Esophagus squamous epithelium (tissue), 5 donors: ENCODE measurements at places on chromosomes 13 and 19.

DNA sequence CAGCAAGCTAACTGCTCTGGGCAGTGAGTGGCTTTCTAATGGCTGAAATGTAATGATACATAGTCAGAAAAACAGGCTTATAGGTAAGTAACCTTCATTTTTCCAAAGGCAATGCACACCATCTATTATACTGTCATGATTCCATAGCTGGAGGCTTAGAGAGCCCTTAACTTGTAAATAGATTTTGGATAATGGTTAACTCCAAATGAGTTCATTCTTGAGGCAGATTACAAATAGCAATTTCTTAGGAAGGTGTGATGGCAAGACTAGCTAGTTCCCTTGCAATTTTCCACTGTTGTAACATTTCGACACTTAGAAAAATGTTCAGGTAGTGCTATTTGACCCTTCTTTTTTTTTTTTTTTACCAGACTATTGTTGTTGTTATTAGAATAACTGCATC, 789.8 kb upstream of the PCDH9 start:
- DNase-seq = no peak

GRCh38 chr13:112244495-112245177, 131.5 kb upstream of the SPACA7 start:
- no peak for DNase-seq

DNA sequence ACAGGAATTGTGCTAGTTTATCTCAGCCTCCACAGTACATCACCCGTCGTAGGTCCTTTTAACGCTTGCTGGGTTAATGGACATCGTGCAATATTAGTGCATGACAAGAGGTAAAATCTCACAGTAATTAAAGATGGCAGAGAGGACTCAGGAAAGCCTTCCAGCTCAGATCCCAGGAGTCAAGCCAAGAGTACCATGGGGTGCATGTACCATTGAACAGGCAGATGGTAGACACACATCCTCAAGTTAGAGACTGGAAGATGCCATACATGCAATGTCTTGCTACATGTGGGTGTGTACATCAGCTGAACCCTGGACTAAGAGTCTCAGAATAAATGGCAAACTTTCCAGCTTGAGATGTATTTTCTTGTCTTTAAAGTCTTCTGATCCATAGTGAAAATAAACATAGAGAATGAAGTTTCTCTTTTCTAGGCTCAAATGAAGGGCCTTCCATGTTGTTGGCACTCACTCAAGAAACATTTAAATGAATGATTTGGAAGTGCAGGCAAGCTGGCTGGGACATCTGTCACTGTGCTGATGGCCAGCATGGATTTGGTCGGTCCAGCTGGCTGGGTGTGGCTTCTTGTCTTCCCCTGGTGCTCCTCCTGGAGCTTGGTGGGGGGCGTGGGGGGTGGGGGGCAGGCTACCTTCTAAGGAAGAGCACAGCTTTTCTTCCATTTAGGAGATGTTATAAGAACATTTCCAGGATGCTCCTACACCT, 290.9 kb upstream of the MAB21L1 start:
- DNase-seq = no peak

DNA sequence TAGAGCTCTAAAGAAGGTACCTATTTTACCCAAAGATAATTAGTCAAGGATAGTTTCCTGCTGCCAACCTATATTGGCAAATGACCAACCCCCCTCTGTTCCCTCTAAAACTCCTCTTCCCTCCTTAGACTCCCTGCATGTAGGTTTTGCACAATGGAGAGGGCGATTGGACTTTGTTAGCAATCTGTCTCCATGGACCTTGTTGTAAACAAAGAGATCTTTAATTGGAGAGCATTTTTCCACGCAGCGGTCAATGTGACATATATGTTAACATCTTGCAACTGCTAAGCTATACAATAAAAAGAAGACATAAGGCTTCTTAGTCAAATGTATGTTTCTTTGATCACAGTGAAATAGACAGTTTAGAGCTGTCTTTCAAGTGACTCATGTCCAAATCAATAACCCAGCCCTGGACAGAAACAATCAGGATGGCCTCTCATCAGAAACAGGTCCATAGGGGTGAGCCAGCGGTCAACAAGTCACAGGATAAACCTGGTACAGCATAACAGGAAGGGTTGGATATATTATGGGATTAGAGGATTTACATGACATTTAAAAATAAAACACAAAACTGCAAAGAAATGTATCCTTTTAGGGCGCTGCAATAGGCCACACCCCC, 69.7 kb upstream of the UBL3 start:
- no peak for DNase-seq

GRCh38 chr19:44718441-44719261, 19.7 kb downstream of the CEACAM16 start:
- no peak for DNase-seq

DNA sequence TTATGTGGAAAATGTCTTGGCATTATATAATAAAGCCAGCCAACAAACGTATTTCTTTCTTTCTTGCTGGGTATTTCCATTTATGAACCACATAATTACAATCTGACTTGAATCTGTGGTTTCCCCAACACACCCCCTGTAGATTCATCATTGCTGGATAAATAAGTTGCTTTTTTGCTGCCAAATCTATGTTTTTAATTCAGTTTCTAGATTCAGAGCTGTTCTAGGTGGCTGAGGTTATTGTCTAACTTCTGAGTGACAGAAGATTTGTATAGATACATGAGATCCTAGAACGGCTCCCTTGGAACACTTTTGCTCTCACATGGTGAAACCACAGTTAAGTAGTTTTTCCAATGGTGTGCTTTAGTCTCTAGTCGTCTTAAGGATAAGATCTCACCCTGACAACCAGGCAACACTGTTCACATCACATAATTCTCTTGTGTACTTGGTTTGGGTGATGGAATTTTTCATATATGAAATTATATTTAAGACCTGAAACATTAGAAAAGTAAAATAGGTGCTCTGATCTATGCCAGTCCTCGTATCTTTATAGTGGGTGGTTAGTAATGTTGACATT, 239.1 kb downstream of the KLF12 start:
- no peak for DNase-seq

DNA sequence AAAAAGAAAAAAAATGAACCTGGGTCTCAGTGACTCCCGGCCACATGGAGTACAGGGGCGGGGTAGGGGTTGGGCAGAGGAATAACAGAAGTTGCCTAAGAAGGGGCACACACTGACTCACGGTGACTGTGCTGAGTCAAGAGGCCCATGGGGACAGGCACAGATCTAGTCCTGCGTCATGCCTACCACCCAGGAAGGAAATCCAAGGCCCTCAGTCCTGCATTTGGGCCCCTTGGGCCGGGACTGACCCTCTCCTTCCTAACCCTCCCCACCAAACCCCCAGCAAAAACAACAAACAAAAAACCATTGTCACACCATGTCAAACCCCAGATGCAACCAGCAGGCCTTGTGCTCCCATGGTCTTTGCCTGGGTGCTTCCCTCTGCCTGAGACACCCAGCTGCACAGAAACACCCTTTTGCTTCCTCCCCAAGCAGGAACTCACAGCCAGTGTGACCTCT, 9.6 kb upstream of the NOTCH3 start:
- DNase-seq = no peak

- DNase-seq = no peak
These were observed 18.9 kb downstream of the MBNL2 start for GRCh38 chr13:97240788-97241734.

DNA sequence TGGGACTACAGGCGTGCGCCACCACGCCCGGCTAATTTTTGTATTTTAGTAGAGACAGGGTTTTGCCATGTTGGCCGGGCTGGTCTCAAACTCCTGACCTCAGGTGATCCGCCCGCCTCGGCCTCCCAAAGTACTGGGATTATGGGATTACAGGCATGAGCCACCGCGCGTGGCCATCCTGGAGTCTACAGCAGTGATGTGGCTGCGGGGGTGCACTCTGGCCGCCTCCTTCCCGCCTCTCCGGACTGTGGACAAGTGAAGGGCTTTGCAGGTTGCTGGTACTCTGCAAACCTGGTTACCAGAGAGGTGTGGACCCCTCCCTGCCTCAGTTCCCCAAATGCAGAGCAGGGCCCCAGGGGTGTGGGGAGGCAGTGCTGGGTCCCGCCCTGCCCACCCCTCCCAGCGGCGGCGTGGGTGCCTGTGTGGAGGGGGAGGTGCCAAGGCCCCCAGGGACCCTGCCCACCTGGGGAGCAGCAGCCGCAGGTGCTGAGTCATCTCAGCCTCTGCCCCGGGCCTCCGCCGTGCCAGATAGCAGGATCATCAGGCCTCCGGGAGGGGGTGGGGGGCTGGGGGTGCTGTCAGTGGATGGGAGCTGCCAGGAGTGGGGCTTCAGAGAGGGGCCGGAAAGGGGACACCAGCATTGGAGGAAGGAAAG, 23.1 kb downstream of the ARID3A start:
- DNase-seq = no peak

DNA sequence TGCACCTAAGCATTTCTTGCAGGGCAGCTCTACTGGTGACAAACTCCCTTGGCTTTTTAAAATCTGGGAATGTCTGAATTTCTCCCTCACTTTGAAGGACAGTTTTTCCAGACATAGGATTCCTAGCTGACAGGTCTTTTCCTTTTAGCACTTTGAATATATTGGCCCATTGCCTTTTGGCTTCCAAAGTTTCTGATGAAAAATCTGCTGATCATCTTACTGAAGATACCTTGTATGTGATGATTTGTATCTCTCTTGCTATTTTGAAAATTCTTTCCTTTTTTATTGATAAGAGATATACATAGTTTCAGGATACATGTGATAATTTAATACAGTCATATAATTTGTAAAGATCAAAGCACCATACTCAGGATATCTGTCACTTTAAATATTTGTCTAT, 211.1 kb downstream of the ZIC5 start:
- no peak for DNase-seq

DNA sequence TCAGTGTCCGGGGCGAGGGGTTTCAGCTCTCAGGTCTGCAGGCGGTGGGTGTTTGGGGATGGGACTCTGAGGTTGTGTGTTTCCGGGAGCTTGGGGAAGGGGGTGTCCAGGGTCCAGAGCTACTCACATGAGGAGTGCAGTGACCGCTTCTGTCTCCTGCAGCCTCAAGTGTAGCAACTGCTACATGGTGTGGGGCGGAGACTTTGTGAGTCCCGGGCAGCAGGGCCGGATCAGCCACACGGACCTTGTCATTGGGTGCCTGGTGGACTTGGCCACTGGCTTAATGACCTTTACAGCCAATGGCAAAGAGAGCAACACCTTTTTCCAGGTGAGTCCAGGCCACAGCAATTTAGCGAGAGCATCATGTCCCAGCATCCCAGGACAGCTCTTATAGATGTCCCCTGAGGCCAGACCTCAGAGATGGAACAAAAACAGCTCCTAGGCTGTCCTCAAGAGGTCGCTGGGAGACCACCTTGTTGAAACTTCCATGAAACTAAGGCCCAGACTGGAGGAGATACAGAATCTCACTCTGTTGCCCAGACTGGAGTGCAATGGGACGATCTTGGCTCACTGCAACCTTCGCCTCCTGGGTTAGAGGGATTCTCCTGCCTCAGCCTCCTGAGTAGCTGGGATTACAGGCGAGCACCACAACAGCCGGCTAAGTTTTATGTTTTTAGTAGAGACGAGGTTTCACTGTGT, 44.9 kb downstream of the RYR1 start:
- DNase-seq = no peak

GRCh38 chr19:16026131-16026530, 50.2 kb upstream of the TPM4 start:
- no peak for DNase-seq

- no peak for DNase-seq
These were observed 282.9 kb downstream of the OLFM4 start for GRCh38 chr13:53311561-53311960.

DNA sequence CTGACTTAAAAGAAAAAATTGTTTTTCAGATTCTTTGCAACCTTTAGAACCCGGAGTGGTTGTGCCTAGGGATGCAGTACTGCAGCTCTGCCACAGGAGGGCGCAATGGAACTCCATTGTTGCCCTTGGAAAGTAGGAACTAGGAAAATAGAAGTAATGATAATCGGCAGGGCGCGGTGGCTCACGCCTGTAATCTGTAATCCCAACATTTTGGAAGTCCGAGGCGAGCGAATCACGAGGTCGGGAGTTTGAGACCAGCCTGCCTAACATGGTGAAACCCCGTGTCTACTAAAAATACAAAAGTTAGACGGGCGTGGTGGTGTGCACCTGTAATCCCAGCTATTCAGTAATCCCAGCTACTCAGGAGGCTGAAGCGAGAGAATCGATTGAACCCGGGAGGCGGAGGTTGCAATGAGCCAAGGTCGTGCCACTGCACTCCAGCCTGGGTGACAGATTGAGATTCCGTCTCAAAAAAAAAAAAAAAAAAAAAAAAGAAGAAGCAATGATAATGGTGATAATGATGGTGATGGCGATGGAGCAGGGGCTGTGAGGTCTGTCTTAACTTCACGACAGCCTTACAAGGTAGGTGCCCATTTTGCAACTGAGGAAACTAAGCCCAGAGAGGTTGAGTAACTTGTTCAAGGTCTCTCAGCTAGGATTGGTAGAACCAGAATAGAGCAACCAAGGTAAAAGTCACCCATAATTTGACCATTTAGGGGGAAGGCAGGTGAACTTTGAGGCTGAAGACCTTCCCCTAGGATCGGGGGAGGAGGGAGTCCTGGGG, 5.5 kb upstream of the ADAMTS10 start:
- DNase-seq = no peak

DNA sequence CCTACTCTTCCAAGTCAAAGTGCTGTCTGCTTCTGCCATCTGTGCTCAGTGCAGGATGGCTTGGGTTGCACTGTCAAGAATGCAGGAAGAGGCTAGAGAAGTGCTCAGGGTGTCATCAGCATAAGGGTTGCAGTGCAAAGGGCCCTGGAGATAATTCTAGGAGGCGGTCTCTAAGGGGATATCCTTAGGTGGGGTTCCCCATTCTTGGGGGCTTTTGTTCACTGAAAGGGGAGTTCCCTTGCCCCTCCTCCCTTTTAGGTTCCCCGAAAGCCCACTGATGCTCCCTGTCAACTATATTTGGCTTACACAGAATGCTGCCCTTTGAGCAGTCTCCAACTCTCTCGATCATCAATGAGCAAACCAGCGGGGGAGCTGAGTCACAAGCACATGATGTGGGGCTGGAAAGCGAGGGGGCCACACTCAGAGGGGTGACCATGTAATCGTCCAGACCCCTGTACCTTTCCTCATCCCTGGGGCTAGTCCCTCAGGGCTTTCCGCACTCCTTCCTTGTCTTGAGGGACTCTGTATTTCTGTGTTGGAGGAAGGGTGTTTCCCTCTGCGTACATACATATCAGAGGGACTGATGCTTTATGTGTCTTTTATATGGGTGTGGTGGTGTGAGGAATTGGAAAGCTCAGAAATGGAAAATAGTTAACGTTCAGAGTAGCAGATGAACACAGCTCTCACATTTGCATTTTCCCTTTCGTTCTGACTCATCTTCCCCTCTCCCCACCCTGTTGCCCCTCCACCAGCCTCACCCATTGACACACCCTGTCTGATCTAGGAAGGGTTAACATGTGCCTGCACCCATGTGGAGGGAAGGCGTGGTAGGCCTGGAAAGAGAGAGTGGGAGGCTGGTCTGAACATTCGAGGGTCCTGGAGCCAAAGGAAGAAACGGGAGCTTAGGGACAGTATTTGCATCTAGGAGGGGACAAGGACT, 6.7 kb downstream of the ZBTB32 start:
- DNase-seq = no peak
